Calu3 (cell line): ENCODE measurements at places on chromosomes 6 and 20. TPM values are rescaled to one million over a fixed set of nuclear protein-coding genes. Genes with fewer than 3 reads are reported as not detected.
A peak's percentile ranks its signal among the peaks of the same experiment; 100 is the strongest.

The LCA5 gene
- 13.9 and 18.3 TPM in 2 replicates for total RNA-seq

DNA sequence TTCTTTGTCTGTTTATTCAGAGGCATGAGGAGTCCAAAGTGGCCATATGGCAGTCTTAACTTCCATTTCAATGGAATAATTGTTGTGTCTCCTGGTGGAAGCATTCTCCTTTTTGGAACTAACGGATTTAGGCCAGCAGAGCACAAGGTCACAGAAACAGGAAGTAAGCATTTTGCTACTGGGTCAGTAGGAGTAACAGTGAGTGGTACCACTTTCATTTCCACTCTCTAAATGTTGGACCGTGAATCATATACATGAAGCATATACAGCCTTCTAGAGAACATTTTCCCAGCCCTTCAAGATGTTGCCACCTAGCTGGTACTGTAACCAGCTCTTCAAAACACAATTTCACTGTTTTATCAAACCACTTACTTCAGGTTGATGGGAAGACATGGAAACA lies 182.8 kb downstream of the EYS start:
- no peak for DNase-seq

- no peak for DNase-seq
Observed at GRCh38 chr20:21102603-21103311, 3.4 kb downstream of the LINC00237 start.

DNA sequence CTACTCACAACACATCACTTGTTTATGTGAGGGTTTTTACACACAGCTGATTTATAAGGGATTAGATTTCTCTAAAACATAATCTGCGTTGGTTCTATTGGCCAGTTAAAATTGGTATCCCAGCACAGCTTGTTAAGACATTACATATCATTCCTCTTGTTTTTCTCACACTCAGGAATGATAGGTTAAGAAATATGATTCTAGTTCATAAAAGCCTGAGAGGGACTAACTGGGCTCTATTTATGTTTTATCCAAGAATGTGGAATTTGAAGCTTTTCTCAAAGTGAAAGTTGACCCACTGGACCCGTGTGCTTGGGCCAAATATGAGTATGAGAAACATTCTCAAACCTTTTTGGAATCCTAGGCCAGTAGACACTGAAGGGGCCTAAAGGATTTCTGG lies 117.3 kb downstream of the TMEM170B start:
- DNase-seq = no peak

- peak; percentile 49 for DNase-seq
Observed at GRCh38 chr6:73579389-73579788, 58.6 kb upstream of the EEF1A1 start.

The MTFR2 gene
- total RNA-seq = 7.0 and 7.7 TPM in 2 replicates

The HDGFL1 gene
- total RNA-seq = not detected in 2 replicates

GRCh38 chr20:6185268-6185667 lies 62.4 kb upstream of the FERMT1 start:
- DNase-seq = no peak

DNA sequence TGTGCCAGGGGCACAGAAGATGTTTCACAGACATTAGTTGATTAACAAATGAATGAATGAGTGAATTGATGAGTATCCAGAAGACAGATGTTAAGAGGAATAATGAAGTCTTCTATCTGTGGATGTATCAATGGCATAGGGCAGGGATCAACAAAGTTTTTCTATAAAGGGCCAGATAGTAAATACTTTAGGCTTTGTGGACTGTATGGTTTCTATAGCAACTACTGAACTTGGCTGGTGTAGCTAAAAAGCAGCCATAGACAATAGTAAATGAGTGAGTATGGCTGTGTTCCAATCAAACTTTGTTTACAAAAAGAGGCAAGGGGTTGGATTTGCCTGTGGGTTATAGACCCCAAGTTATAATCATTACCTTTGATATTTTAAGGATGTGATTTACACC lies 144.0 kb downstream of the PRL start:
- no peak for DNase-seq

The PLA2G7 gene
- 1.9 and 2.1 TPM in 2 replicates for total RNA-seq

DNA sequence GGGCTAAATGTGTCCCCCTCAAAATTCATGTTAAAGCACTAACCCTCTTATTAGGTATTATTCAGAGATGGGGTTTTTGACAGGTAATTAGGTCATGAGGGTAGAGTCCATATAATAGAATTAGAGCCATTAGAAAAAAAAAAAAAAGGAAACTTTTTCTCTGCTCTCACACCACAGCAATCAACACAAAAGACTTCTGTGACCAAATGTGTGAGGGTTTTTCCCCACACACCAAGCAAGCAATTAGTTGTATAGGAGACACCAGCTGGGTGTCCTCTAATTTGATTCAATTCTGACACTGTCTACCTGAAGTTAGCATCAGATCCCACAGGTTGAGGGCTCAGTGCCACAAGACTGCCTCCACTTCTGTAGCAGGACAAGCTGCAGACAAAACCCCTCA lies 64.6 kb upstream of the GMDS start:
- DNase-seq = no peak

The CDH4 gene
- not detected in 2 replicates for total RNA-seq

The SLC26A8 gene
- 0.10 TPM in 1 of 2 replicates, not detected in the other for total RNA-seq

The TSBP1 gene
- total RNA-seq = not detected in 2 replicates

The KHDC1L gene
- not detected in 2 replicates for total RNA-seq

- DNase-seq = no peak
Observed at GRCh38 chr6:32105433-32105832, 3.7 kb downstream of the TNXB start.

GRCh38 chr6:34441526-34441925 lies 15.7 kb upstream of the RPS10 start:
- DNase-seq = no peak

DNA sequence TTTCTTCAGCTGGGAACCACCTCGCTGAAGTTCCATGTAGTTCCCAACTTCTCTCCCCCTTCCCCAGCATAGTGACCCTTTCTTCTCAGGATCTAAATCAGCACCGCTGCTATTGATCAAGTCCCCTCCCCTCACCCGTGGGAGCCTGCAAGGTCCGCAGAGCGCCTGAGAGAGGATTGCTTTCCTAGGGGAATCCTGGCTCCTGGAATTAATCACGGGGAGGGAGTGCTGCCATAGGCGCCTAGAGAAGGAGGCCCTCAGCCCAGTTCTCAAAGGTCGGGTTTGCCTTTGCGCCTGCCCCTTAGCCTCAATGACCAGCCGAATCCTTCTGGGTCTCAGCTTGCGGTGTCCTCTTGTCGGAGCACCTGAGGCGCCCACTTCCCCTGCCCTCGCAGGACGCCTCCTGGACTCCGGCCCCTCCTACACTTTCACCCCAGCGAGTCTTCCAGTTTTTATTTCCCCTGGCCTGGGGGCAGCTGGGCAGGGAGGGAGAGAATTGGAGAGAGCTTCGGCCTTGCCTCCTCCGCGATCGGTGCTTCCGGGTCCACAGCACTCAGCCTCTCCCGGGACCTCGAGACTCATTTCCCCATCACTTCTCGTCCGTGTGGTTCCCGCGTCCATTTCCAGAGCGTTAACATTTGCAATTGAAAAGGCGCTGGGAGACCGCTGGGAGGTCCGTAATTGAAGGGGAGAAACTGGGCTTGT lies 3.1 kb upstream of the NKX2-2 start:
- DNase-seq = no peak

DNA sequence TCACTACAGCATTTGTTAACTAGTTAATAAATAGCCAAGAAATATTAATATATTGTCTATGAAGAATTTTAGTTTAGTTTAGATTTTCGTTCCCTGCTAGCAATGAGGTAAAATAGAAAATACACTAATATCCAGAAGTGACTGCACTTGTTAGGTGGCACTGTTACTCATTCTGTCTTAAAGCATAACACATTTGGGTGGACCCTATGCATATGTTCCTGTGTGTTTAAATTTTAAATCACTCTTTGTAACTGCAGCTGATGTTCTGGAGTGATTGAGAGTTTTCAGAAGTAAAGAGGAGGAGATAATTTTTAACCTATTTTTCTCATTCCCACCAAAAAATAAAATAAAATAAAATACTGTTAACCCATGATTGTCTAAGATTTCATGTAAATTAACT lies 73.9 kb upstream of the SOX4 start:
- no peak for DNase-seq

GRCh38 chr20:1888796-1889463 lies 6.3 kb upstream of the SIRPA start:
- DNase-seq = no peak

The ARMC2 gene
- 4.5 and 7.1 TPM in 2 replicates for total RNA-seq

DNA sequence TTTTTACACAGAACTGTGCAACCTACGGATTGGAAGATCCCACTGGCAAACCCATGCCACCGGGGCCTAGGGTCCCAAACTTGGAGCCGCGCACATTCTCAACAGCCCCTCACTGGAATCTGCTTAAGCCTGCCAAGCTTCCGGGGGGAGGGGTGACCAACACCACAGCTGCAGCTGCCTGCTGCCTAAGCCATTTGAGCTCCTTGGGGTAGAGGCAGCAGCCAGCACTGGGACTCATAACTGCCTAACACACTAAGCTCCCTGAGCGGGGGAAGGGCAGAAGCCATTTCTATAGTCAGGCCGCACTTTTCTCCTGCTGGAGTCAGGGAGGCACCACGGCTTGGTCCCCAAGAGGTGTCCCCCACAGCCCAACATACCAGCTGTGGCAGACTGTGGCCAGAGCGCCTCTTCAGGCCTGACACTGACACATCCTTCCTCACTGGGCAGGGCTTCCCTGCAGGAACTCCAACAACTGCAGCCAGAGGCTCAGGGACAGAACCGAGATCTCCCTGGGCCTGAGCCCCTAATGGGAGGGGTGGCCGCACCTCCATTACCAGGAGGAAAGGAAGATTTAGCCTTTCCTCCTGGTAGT lies 270.3 kb upstream of the ECI2 start:
- DNase-seq = no peak

DNA sequence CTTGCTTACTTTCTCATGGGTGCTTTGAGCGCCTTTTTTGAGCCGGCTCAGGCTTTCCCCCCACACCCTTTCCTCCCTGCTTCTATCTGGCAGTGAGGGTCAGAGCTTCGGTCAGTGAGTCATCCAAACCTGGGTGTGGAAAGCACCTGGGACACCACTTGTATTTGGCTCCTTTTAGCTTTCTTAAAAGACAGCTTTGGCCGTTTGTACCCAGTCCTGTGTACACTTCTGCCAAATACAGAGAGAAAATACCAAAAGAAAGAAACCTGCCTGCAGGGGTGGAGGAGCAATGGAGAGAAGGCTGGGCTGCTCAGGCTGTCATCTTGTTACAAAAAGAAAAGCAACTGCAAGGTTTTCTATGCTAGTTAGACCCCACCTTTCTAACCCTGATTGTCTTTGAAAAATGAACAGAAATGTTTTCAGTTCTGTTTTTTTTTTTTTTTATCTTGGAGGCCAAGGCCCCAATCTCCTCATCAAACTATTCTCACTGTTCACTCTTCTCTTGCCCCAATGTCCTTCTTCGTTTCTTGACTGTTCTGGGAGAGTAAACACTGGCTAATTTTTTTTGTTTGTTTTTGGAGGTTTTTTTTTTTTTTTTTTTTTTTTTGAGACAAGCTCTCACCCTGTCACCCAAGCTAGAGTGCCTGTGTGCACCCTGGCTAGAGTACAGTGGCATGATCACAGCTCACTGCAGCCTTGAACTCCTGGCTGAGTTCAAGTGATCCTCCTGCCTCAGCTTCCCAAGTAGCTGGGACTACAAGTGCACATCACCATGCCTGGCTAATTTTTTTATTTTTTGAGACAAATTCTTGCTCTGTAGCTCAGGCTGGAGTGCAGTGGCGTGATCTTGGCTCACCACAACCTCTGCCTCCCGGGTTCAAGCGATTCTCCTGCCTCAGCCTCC lies 76.4 kb downstream of the SSR1 start:
- peak; percentile 56 for DNase-seq

- DNase-seq = no peak
Observed at GRCh38 chr6:137307163-137307854, 88.1 kb upstream of the IFNGR1 start.

The ABHD16B gene
- total RNA-seq = 0.24 TPM in 1 of 2 replicates, not detected in the other

DNA sequence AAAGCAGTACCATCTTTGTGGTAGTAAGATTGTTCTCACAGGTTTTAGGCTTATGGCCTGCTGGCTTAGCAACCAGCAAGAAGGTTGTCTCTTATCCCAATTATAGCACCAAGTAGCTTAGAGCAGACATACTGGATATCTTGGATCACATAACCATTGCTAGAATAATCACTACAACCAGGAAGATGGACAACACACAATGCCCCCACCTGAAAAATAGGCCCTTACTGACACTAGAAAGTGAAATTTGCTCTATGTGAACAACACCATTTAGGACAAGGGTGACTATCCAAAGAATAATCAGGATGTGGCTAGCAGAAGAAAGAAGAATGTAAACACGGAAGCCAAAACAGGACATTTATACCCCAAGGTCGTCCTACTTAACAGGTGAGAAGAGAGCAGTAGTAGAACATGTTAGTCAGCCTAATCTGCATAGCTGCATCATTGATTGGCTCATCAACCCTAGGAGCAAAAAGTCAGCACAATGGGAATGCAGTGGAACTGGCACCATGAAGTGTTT lies 172.7 kb upstream of the MARCKS start:
- DNase-seq = peak; percentile 32

- DNase-seq = no peak
Observed at GRCh38 chr6:43122146-43122545, 46.0 kb downstream of the PTK7 start.

- DNase-seq = no peak
Observed at GRCh38 chr6:41051873-41052272, 1.1 kb upstream of the APOBEC2 start.

- no peak for DNase-seq
Observed at GRCh38 chr6:10655508-10656055, 38.8 kb downstream of the C6orf52 start.

- no peak for DNase-seq
Observed at GRCh38 chr6:104957301-104958177, 632 bp downstream of the LIN28B start.

GRCh38 chr6:1091900-1092299 lies 220.0 kb upstream of the FOXQ1 start:
- no peak for DNase-seq

The SEL1L2 gene
- total RNA-seq = not detected in 2 replicates

DNA sequence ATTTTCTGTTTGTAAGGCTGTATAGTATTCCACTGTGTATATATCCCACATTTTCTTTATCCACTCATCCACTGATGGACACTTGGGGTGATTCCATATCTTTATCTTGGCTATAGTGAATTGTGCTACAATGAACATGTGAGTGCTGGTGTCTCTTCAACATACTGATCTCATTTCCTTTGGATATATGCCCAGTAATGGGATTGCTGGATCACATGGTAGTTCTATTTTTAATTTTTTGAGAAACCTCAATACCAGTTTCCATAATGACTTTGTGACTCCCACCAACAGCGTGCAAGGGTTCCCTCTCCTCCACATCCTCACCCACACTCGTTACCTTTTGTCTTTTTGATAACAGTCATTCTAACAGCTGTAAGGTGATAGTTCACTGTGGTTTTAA lies 166.0 kb downstream of the ARHGAP18 start:
- DNase-seq = no peak

GRCh38 chr6:26607434-26608230 lies 10.9 kb downstream of the ABT1 start:
- peak; percentile 74 for DNase-seq

DNA sequence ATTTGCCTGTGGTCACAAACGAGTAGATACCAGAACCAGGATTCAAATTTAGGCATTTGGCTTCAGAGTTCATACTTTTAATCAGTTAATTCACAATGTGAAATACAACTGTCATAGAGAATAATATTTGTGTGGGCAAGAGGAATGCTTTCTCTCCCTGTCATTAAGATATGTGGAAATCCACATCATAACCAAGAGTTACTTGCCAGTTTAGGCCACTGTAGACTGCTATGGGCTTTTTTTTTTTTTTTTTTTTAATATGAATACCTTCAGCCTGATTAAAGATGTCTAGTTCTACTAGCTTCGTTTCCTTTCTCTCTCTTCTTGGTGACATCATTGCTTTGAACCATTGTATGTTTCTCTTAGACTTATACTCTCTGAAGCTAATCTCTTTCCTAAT lies 244.9 kb downstream of the ZFAND3 start:
- DNase-seq = no peak
